ENCODE measurements at places on chromosomes 7 and 10. TPM values are rescaled to one million over a fixed set of nuclear protein-coding genes. Genes with fewer than 3 reads are reported as not detected.

- DNase-seq = no peak
Measured at GRCh38 chr7:106022193-106022821, 59.2 kb downstream of the CDHR3 start.

DNA sequence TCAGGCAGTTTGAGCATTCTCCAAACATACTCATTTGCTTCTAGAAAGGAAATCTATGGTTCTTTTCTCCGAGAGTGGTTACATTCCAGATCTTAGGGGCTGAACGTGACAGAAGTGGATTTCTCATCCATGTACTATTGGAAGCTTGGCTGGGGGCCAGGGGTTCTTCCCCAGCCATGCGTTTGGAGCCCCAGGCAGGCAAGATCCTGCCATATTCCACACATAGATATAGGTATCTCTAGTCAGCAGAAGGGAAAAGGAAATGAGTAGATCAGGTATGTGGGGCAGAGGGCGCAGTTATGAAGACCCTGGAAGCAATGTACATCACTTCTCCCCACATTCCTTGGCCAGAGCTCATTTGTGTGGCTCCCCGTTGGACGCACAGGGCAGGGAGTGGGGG, 299.8 kb downstream of the CCDC3 start:
- DNase-seq = no peak

The IFT22 gene
- total RNA-seq = 32.5 TPM

- DNase-seq = no peak
Measured at GRCh38 chr7:157949711-157950110, 612.9 kb downstream of the DNAJB6 start.

The PRTFDC1 gene
- 0.24 TPM for total RNA-seq

The IFIT1B gene
- not detected for total RNA-seq

GRCh38 chr7:6299774-6300173, 27.4 kb upstream of the CYTH3 start:
- no peak for DNase-seq

GRCh38 chr10:17729630-17730029, 22.4 kb upstream of the TMEM236 start:
- DNase-seq = no peak

DNA sequence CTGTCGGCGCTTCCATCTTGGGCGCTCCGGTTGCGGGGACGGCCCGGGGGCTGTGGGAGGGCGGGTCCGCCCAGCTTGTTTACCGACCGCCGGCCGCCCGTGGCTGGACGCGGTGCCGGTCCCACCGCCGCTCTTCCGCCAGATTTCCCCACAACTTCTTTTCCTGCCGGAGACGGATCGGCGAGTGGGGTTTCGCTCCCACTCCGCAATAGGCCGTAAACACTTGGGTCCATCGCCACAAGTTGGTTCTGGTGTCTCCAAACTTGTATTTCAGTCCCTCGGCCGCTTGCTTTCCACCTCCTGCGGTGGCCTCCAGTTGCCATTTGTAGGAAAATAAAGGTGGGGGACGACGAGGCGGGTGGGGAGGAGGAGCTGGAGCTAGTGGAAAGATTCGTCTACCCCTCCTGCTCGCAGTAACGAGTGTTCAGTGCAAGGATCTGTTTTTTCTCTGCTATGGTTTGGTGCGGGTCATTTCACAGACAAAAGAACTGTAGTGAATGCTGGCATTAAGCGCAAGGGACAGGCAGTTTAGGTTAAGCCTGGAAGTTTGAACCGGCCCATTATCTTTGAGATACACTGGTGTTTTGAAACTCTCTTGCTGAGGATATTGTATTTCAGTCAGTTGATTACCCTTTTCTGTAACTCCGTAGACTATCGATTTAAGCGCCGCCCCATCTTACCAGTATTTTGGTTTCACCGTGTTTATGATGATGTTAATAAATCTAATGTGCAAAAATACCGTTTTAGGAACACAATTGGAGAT, 24.3 kb upstream of the ZRANB1 start:
- DNase-seq = peak; percentile 37

The CALCR gene
- total RNA-seq = 0.08 TPM

DNA sequence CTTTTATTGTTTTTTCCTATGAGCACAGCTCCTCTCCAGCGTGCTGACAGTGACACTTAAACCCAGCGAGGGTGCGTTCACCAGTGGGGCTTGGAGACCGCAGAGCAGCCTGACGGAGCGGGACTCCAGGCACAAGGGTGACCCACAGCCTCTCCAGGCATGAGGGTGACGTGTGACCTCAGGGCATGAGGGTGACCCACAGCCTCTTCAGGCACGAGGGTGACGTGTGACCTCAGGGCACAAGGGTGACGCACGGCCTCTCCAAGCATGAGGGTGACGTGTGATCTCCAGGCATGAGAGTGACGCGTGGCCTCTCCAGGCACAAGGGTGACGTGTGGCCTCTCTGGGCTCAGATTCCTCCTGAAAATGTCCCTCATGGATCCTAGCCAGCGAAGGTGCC, 164.3 kb upstream of the TCERG1L start:
- peak; percentile 4 for DNase-seq
